Activated CD4-positive, alpha-beta T cell treated with anti-CD3 and anti-CD28 coated beads, Interleukin-2, amount 50 U/mL, for 4 hours (primary cell): ENCODE measurements at places on chromosomes 4 and X.

- DNase-seq, result no peak
Observed at GRCh38 chrX:79162076-79162475, 17.6 kb downstream of the GPR174 start.

- DNase-seq, result no peak
Observed at GRCh38 chrX:82412858-82413257, 1095.2 kb upstream of the POU3F4 start.

- DNase-seq, result no peak
Observed at GRCh38 chr4:182453830-182454229, 210.6 kb downstream of the TENM3 start.

- DNase-seq, result no peak
Observed at GRCh38 chr4:123390846-123391456, 5.6 kb upstream of the SPRY1 start.

DNA sequence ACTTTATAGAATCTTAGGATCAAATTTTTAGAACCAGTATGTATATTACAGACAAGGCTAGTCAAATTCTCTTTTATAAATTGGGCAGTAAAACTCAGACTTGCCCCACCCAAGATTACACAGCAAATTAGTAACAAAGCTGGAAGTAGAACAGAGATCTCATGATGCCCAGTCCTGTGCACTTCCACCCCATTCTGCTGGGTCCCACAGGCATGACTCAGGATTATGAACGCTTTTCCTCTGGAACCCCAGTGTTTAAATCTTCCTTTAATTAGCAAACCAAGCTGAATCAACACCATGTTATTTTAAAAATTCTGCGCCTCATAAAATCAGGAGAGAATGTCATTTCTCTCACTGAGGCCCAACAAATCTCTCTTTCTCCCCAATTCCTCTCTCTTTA lies 1.5 kb upstream of the IL13RA2 start:
- DNase-seq, result no peak

- DNase-seq, result no peak
Observed at GRCh38 chrX:110131031-110131430, 128.1 kb downstream of the TMEM164 start.

GRCh38 chr4:178612733-178613132 lies 1170.5 kb upstream of the AGA start:
- no peak for DNase-seq

DNA sequence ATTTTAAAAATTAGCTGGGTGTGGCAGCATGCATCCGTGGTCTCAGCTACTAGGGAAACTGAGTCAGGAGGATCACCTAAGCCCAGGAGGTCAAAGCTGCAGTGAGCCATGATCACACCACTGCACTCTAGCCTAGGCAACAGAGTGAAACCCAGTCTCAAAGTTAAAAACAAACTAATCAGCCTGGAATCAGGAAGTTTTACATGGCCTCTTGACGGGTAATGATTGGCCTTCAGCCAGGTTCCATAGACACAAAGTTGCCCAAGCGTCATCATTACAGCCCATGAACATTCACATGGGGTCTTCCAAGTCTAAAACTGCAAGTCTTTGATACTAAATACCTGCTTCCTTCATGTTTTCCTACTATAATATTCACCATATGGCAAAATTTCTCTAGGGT lies 10.0 kb upstream of the RGN start:
- DNase-seq, result no peak

DNA sequence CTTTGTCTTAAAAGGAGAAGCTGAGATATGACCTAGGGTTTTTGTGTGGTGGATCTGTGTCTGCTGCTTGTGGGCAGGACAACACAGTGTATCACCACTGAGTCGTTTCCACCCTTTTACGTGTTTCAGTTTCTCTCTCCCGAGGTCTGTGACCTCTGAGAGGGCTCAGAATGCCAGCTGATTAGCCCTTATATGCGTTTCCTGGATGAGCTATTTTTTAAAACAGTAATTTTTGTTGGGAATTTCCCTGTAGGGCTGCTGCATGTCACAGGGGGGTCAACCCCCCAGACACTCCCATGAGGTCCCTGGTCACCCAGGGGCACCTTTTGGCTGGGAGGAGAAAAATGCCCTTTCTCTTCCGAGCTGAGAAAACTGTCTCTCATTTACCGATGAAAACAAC lies 170.4 kb upstream of the CASK start:
- no peak for DNase-seq

DNA sequence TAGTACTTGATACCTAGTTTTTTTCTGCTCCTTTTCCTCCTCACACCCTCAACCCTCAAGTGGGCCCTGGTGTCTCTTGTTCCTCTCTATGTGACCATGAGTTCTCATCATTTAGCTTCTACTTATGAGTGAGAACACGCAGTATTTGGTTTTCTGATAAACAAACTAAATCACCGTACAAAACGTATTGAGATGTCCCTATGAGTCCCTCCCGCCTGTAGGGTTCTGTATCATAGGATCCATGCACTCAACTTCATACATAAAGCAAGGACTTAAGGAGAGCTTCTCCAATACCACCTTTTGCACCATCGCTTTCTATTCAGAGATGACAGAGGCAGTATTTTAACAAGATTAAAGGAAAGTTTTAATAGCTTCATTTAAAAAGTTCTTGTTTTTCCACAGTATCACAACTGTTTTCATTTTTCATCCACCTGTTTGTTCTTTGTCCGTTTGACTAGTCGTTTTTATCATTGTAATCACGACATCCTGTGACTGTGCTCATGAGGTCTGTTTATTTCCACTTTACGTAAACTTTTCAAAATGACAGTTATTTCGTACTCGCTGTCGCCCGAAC lies 457 bp upstream of the RAB9A start:
- DNase-seq, result no peak

GRCh38 chr4:182994171-182994570 lies 77.0 kb upstream of the DCTD start:
- no peak for DNase-seq

GRCh38 chrX:32532262-32532661 lies 679.1 kb downstream of the DMD start:
- no peak for DNase-seq

DNA sequence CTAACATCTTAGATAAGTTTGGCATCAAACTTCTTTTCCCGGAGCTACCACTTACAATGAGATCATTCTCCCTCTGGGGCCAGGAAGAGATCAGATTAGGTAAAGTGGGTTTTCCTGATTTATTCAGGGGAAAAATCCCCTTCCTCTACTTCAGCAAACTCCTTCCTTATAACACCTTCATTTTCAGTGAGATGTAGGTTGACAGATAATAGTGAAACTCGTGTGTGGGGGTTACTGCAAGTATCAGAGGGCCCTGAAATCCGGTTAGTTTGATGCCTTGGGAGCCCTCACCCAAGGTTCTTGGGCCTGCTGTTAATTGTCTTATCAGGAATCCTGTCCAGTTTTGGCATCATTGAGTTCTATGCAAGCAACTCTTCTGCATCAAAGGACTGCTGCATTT lies 10.8 kb downstream of the FTHL17 start:
- DNase-seq, result no peak

GRCh38 chrX:71910986-71911730 lies 513 bp downstream of the NHSL2 start:
- DNase-seq, result peak; percentile 1

DNA sequence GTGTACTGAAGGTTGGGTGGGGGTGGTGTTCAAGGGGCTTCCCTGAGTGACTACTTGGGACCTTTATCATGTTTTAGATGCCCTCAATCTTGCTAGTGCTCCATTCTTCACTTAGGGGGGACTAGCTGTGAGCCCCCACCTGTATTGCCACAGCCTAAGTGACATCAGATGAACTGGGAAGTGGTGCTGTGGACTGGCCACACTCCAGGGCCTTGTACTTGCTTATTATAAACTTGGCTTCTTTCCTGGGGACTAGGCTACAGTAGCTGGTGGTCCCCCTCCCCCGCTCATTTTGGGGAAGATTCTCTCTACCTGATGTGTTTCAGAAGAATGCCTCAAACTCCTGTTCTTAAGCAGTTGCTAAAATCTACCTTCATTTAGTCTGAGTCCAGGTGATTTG lies 46.7 kb upstream of the WDR1 start:
- no peak for DNase-seq

- DNase-seq, result no peak
Observed at GRCh38 chr4:107863850-107864371, 39.2 kb downstream of the SGMS2 start.

DNA sequence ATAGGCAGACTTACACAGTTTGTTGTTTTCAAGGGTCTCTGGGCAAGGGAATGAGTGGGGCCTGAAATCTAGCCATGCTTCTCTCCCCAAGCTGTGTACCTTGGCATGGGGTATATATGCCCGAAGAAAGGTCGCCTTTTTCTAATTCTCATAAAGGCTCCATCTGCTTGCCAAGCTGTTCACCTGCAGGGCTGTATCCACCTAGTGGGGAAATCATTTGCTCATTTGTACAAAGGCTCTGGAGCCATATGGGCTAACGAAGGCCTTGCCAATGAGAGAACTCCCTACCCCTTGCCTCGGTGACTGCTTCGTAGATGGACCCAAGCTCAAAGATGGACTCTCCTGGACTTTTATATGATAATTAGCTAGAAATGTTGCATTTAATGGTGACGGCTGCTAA lies 1097.0 kb downstream of the PDHA2 start:
- no peak for DNase-seq

- DNase-seq, result no peak
Observed at GRCh38 chr4:103429283-103429682, 231.1 kb upstream of the CENPE start.

- no peak for DNase-seq
Observed at GRCh38 chr4:163988865-163989264, 494.4 kb downstream of the TMA16 start.

DNA sequence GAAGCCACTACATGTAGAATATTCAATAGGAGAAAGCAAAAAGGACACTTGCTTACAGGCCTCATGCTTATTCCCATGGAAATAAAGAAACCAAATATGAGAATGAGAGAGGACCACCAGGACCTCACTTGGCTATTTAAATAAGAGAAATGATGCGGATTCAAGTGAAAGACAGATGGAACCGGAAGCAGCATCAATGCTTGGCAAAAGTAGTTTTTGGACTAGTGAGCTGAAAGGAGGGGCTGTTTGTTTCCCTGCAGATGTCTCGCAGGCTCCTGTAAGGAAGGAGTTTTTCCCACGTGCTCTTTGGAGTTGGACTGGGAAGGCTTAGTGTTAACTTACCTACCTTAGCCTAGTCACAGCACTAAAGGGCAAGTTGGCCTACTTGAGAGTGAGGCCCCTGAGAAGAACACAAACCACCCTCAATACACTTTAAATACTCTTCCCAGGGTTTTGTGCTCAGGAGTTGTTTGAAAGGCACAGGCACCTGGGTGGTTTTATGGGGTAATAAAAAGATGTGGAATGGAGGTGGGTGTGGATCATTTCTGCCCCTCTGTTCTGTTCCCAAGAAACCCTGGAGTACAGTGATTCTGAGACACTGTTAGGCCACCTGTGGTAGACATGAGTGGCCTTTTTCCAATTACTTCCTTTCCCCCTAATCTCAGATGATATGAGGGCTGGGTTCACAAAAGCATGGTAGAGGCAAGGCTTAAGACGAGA lies 113.3 kb upstream of the C1GALT1C1 start:
- no peak for DNase-seq

DNA sequence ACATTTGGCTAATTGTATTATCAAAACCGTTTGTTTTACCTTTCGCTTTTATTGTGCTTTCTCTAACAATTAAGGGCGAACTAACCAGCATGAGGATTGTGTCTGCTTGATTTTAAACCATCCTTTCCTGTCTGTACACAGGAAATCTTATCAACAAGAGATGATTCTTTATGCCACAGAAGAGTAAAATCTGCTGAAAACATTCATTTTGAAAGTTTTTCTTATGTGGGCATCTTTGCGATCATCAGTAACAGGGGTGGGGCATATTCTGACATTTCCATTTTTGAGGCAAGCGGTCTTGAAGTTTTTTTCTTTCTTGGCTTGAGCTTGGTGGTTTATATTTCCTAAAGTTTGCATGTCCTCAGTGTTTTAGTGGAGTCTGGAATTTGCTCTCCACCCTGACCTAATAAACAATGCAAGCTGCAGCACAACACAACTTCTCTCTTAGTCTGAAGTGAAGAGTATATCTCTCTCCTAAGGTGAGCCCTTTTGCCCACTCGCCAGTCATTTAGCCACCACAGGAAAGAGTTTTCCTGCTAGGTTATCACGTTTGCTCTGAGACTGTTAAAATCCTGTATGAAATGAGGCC lies 26.6 kb downstream of the NFKB1 start:
- DNase-seq, result no peak

DNA sequence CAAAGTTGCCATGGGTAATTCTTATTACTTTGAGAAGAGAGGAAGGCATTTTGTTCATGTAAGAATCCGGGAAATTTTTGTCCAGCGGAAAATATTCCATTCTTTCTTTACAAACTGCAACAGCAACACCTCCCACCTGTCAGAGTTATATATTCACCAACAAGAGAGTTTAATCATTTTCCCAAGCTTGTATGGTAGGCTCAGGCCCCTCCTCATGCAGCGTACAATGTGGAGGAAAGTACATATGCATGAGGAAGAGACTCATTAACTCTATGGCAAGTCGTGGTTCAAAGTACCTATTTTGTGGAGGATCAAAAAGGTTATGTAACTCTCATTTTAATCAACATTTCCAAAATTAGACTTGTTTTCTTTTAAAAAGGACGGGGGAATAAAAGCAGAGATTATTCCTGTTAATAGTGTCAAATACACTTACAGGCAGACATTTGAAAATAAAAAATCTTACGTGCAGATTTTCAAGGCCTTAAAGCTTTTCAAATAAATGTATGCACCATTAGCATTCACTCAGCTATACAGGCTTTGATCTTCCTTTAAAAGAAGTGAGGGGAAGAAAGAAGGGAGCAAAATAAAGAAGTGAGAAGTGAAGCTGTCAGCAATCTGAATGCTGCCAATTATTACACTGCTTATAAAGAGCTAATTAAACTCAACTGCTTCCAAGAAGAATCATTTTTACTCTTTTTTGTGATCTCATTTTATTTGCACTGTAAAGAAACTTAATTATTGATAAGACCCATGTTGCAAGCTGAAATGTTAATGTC lies 204.8 kb downstream of the FAT4 start:
- no peak for DNase-seq

- DNase-seq, result no peak
Observed at GRCh38 chr4:187075514-187075913, 351.9 kb upstream of the FAT1 start.

GRCh38 chr4:123168812-123169211 lies 227.8 kb upstream of the SPRY1 start:
- DNase-seq, result no peak

- peak; percentile 69 for DNase-seq
Observed at GRCh38 chrX:40176351-40177116, 78.8 kb upstream of the BCOR start.
